A549 treated with CORT108297 at 1 μM for 4 hours (cell line): ENCODE measurements at places on chromosomes 6 and 20. TPM values are rescaled to one million over a fixed set of nuclear protein-coding genes. Genes with fewer than 3 reads are reported as not detected.

The OTOR gene
- not detected in 5 replicates for total RNA-seq

The CCDC170 gene
- 0.06 to 0.18 TPM (median 0.12 TPM) in 4 of 5 replicates, not detected in the other for total RNA-seq

The STX11 gene
- total RNA-seq = 1.9 to 2.3 TPM (median 2.1 TPM) in 5 replicates

The KHDC1L gene
- 0.23 to 0.40 TPM (median 0.30 TPM) in 5 replicates for total RNA-seq

The AGER gene
- 1.4 to 2.3 TPM (median 1.7 TPM) in 5 replicates for total RNA-seq

The CDSN gene
- total RNA-seq = 0.03 TPM in 1 of 5 replicates, not detected in the others

The RAB5IF gene
- total RNA-seq = 199 to 303 TPM (median 280 TPM) in 5 replicates

The MAP7 gene
- total RNA-seq = 24.3 to 31.9 TPM (median 31.5 TPM) in 5 replicates
